ENCODE measurements at places on chromosomes 1 and 21.

GRCh38 chr1:31815752-31816500, at the start of gene SPOCD1:
SPOCD1 (minus strand) TSS chr1:31816022; CDS start chr1:31815333, 689 bp downstream.
- no peaks in the 10 kb centered on the region for H3K27me3 ChIP-seq
- DNase-seq, result peak; percentile 69
- H3K27ac ChIP-seq, result no peak within 1 kb of the TSS
- no peaks in the 10 kb centered on the region for H3K36me3 ChIP-seq
- H3K4me1 ChIP-seq, result no peaks in the 10 kb centered on the region

DNA sequence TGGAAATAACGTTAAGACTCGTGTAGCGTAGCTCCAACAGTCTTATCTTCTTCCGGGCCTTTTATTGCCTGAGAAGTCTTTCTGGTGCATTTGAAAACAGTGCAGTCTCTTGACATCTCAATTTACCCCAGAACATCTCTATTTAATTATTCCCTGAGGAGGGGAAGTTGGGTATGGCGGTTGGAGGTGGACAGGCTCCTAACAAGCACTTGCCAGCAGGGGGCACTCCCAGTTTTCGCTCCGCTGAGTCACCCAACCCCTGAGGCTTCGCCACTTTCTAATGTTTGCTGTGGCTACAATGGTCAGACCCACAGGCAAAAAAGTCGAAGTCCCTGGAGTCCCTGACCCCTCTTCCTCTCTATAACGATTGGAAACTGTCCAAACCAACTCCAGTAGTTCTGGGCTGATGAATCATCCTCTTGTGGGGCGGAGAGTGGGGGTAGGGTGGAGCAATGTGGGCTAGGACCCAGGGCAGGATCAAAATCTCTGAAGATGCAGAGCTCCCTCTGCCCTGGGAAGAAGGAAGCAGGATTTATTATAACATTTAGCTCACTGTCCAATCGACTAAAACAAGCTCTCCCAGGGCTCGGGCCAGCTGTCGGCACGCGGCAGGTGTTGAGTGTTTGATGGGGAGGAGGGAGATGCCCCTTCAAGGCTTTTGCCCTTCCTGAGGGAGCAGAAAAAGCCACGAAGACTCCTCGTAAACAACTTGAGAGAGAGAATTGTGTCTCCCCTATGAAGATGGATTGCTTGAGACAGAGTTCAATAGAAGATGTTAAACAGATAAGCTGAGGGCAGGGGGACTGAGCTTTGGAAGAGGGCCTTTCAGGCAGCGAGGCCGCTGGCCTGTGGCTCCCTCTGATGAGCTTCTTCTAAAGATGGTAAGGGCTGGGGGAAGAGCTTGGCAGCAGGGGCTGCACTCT, 85.7 kb downstream of the BRINP2 start:
- no peaks in the 10 kb centered on the region for H3K27me3 ChIP-seq
- peak; percentile 70 for DNase-seq
- H3K36me3 ChIP-seq, result no peaks in the 10 kb centered on the region

DNA sequence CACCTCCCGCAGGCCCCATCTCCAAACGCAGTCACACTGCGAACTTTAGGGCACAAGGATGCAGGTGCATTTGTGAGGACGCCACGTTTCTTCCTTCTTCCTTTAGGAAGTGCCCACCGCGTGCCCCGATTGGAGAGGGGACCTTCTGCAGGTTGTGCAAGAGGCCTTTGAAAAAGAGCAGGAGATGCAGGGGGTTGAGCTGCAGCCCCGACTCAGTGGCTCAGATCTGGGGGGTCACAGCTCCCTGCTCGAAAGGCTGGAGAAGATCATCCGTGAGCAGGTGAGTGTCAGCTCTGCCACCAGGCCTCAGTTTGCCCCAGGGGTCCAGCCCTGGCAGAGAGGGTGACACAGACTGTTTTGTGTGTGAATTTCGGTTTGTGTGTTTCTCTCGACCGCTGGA, 31.2 kb upstream of the DIP2A start:
- H3K4me3 ChIP-seq, result no peak overlapping the region
- H3K27ac ChIP-seq, result no peak overlapping the region
- no peaks in the 10 kb centered on the region for H3K4me1 ChIP-seq
- no peaks in the 10 kb centered on the region for H3K27me3 ChIP-seq

DNA sequence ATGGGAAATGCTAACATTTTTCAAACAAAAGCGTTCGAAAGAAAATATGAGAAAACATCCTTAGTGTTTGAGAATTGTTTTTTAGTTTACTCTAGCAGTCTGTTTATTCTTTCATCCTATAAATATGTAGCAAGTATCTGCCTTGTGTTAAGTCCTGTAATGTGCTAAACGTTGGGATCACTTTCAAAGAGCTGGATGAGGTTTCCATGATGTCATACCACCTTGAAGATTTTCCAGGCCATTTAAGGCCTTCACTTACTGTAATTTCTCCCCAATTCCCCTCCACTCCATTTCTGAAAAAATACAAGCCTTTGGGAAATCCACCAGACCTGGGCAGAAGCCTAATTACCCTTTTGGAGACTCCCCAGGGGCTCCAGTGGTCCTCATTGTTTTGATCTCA, 24.2 kb upstream of the CTBS start:
- H3K36me3 ChIP-seq, result no peaks in the 10 kb centered on the region
- H3K4me3 ChIP-seq, result no peak overlapping the region
- no peak for DNase-seq
- no peaks in the 10 kb centered on the region for H3K27me3 ChIP-seq

DNA sequence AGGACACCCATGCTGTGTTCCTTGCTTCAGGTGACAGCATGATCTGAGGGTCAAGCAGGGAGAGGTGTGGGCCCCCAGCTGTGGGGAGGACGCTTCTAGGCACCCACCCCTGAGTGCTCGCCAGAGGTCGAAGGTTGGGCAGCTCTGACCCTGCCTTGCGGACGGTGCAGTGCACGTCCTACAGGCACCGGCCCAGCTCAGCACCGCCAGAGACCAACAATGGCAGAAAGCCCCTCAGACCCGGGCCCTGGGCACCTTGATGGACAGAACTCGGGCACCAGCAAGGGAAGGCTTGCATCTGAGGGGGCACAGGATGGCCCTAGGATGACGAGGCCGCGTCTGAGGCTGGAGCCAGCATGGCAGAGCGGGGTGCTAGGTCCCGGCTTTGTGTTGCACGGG, 24.7 kb downstream of the NADK start:
- no peak overlapping the region for H3K27ac ChIP-seq
- peaks cover under 1% of the 10 kb centered on the region for H3K4me1 ChIP-seq
- DNase-seq, result no peak
- H3K27me3 ChIP-seq, result no peaks in the 10 kb centered on the region
- peaks cover 9% of the 10 kb centered on the region for H3K36me3 ChIP-seq

GRCh38 chr1:98216304-98216703, 295.5 kb upstream of the DPYD start:
- no peaks in the 10 kb centered on the region for H3K4me1 ChIP-seq
- no peaks in the 10 kb centered on the region for H3K27me3 ChIP-seq
- no peak for DNase-seq
- no peak overlapping the region for H3K4me3 ChIP-seq

DNA sequence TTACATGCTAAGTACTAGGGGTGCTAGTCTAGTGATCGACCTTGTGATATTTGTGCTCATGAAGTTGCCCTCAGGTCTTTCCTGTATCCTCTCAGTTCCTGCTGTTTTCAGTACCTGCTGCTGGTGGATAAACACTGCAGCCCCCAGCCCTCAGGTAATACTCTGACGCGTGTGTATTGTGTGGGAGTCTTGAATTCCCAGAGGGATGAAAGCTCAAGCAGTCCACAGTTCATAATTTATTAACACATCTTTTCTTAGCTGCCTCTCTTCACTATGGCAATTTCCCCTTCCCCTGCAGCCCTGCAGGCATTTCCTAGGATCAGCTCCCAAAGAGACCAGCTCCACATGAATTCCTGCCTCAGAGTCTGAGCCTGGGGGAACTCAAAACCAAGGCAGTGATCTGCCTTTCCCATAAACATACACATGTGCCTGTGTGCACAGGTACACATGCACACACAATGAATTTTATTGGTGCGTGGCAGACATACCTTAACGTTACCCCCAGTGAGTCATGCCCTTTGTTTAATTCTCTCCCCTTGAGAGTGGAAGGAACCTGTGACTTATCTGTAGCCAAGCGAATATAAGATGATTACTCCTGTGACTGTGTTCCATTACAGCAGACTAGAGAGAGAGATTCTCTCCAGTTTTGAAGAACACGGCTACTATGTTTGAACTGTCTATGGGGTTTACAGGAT, 14.1 kb upstream of the HMGCS2 start:
- no peaks in the 10 kb centered on the region for H3K36me3 ChIP-seq
- no peak for DNase-seq
- H3K4me3 ChIP-seq, result no peak overlapping the region
- peaks cover 4% of the 10 kb centered on the region for H3K4me1 ChIP-seq

GRCh38 chr1:161940866-161941591, 82.6 kb downstream of the OLFML2B start:
- H3K27ac ChIP-seq, result no peak overlapping the region
- no peak overlapping the region for H3K4me3 ChIP-seq
- H3K4me1 ChIP-seq, result no peaks in the 10 kb centered on the region

DNA sequence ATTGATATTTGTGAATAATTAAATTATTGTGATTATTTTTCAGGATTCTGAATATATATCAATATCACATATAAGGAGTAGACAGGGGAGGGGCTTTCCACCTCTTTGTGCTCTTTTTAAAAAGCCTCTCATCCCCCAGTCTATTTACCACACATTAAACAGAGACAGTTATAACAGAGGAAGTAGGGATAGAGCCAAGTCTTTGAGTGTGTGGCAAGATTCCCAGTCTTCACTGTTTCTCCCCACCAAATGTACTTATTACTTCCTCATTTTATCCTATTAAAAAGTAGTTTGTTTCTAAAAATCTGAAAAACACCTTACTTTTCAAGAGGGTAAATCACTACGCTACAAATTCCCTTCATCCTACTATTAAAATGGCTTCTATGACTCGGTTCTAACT, 46.7 kb downstream of the EPS15 start:
- H3K27me3 ChIP-seq, result no peaks in the 10 kb centered on the region
- no peak overlapping the region for H3K4me3 ChIP-seq
- DNase-seq, result no peak
- no peaks in the 10 kb centered on the region for H3K36me3 ChIP-seq

Data from heart right ventricle (tissue), 16 donors.